Ovary (tissue), 10 donors: ENCODE measurements at places on chromosomes 1 and 21. TPM values are rescaled to one million over a fixed set of nuclear protein-coding genes. Genes with fewer than 3 reads are reported as not detected.
A peak's percentile ranks its signal among the peaks of the same experiment; 100 is the strongest.

- DNase-seq: no peak
These were observed 1.5 kb downstream of the PARP1 start for GRCh38 chr1:226406401-226406881.

GRCh38 chr1:20590306-20590777 is 1.4 kb downstream of the CDA start:
- DNase-seq: no peak

DNA sequence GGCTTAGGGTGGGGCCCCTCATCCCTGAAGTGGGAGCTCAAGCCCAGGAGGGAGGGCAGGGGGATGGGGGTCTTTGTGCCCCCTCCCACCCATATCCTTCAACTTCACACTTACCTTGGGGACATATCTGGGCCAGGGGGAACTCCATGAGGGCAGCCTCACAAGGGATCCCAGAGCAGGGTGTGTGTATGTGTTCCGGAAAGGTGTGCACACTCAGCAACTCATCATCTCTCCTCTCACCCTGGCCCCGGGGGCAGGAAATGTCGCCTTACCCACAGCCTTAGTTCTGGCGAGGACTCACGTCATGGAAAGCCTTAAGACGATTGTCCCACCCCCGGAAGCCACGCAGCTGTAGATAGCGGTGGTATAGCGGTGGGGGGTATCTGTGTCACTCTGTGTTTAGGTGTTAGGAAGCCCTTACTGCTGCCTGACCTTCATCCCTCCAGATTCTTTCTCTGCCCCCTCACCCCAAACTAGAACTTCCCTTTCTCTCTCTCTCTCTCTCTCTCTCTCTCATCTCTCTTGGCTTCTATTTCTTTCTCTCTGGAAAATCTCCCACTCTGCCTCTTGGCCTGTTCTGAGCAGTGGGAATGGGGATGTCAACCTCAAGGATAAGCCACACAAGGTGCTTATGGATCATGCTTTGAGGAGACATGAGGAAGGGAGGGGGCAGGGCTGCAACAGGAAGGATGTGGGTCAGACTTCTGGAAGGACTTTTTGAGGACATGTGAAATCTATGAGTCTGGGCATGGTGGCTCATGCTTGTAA is at the start of gene SH2D2A:
TSS of gene SH2D2A (minus strand) at position 288 of the 768 bp plus-strand sequence. CDS start at position 148, 140 bp downstream.
- no peak for DNase-seq

DNA sequence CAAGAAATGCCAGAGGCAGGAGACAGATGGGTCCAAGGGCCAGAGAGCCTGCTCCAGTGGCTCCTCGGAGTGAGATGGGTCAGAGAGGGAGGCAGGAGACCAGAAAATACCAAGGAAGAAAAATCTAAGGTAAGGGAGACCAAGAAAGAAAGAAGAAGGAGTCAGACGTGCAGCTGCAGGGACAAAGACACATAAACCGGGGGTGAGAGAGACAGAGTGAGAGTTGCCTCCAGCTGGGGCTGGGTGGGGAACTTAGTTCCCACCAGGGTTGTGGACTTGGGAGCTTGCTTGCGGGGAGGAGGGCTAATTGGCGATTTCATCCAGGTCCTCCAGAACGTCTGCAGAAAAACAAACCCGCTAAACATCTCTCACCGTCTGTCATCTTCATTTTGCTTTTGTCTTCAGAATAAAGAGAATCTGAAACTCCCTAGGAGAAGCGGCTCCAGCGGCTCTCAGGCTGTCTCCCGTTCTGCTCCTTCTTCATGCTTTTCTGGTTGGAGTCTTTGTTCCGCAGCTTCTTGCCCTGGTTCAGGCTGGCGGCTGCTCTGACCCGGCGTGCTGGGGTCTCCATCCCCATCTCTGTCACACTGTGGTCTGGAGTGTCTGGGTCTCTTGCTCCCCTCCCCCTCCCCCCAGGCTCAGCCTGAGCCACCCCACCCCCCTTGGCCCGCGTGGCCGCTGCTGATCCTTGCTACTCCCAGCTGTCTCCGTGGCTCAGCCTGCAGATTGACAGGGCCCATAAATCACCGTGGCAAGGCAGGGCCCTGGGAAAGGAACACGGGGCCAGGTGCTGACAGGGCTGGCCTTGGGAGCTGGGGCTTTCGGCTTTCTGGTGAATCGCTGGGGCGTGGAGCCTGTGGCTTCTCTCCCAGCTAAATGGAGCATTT is 66.6 kb downstream of the UBIAD1 start:
- no peak for DNase-seq

- no peak for DNase-seq
These were observed 49.5 kb upstream of the LYPLAL1 start for GRCh38 chr1:219124163-219124562.

DNA sequence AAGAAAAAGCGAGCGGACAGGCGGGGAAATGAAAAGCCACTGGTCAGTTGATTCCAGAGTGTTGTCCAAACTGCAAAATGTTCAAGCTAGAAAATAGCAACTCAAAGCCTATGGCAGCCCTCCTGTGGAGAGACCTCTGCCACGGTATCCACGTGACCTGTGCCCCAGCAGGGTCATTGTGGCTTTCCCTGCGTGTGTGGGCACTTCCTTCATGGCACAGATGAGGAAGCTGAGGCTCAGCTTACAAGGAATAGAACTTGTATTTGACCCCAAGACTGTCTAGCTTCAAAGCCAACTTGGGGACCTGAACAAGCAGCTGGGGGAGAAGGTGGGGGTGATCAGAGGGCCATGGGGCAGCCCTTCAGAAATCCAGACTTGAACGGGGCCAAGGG is 15.6 kb upstream of the PLEKHG5 start:
- no peak for DNase-seq

DNA sequence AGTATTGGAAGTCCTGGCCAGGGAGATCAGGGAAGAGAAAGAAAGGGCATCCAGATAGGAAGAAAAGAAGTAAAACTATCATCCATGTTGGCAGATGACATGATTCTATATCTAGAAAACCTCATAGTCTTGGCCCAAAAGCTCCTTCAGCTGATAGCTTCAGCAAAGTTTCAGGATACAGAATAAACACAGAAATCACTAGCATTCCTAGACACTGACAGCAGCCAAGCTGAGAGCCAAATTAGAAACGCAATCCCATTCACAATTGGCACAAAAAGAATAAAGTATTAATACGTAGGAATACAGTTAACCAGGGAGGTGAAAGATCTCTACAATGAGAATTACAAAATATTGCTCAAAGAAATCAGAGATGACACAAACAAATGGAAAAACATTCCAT is 44.6 kb downstream of the ZFYVE9 start:
- no peak for DNase-seq

- peak; percentile 34 for DNase-seq
These were observed at the start of gene CXADR for GRCh38 chr21:17512253-17513213. TSS of gene CXADR (plus strand) at chr21:17513043. CDS start at chr21:17513130, 87 bp downstream.

GRCh38 chr1:181155339-181155738 is 66.8 kb downstream of the IER5 start:
- no peak for DNase-seq

GRCh38 chr1:75764057-75764655 is 21.9 kb upstream of the RABGGTB start:
- DNase-seq: no peak

GRCh38 chr1:41315146-41315822 is 46.0 kb upstream of the FOXO6 start:
- DNase-seq: no peak

GRCh38 chr1:234782791-234783190 is 172.8 kb upstream of the IRF2BP2 start:
- DNase-seq: no peak

DNA sequence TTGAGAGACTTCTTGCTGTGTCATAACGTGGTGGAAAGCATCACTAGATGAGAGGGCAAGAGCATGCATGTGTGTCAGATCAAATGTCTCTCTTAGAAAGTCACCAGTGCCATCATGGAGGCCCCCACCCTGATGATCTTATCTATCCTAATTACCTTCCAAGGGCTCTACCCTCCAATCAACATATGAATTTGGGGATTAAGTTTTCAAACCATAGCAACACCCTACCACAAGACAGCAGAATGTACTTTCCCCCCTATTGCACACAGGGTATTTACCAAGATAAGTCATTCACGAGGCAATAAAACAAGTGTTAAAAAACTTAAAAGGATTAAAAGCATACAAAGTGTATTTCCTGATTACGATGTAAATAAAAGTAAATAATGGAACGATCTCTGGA is 515.6 kb downstream of the LMO4 start:
- DNase-seq: no peak

GRCh38 chr1:15196807-15197530 is 43.4 kb downstream of the TMEM51 start:
- DNase-seq: no peak

DNA sequence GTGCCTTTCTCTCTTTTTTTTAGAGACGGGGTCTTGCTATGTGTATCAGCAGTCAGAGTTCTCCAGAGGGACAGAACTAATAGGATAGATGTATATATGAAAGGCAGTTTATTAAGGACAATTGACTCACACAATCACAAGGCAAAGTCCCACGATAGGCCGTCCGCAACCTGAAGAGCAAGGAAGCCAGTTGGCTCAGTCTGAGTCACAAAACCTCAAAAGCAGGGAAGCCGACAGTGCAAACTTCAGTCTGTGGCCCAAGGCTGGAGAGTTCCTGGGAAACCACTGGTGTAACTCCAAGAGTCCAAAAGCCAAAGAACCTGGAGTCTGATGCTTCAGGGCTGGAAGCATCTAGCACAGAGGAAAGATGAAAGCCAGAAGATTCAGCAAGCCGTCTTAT is 16.3 kb upstream of the H3-3A start:
- no peak for DNase-seq

GRCh38 chr1:197029749-197030148 is 37.3 kb downstream of the F13B start:
- no peak for DNase-seq

- DNase-seq: no peak
These were observed 47.9 kb downstream of the LAMC1 start for GRCh38 chr1:183070923-183071618.

DNA sequence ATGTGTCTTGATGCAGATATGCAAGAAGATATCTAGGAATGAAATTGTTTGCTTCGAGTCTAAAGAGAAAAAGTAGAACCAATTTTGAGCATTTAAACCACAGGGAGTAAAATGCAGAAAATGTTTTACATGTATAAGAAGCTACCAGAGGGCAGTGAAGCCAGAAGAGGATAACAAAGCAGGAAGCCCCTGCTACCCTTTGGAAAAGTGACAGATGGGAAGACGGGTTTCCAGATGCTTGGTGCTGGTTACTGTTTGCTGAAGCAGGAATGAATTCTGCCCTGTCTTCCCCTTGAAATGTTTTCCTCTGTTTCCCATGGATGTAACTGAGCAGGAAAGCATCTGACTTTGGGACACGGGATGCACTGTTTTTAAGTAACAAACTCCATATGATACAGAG is 822.2 kb downstream of the MRPL39 start:
- no peak for DNase-seq

FAM20B gene
- polyA plus RNA-seq: 19.0 TPM

RNU1-2 gene
- polyA plus RNA-seq: not detected

NPHS2 gene
- polyA plus RNA-seq: 0.10 TPM

MEGF6 gene
- 0.10 TPM for polyA plus RNA-seq

LRRC53 gene
- not detected for polyA plus RNA-seq

DYNLT5 gene
- 0.48 TPM for polyA plus RNA-seq

TBX19 gene
- polyA plus RNA-seq: 3.7 TPM

PCP4 gene
- 2.3 TPM for polyA plus RNA-seq

HES3 gene
- not detected for polyA plus RNA-seq

RXFP4 gene
- not detected for polyA plus RNA-seq

PTPRC gene
- 1.9 TPM for polyA plus RNA-seq
